NCI-H2081 treated with DMSO at 0.1 percent for 48 hours (cell line): ENCODE measurements at places on chromosomes 12 and 14.

- no peak for DNase-seq
These were observed 7.6 kb downstream of the CEP170B start for GRCh38 chr14:104872469-104873341.

GRCh38 chr14:52711666-52712065 lies 4.7 kb downstream of the PSMC6 start:
- DNase-seq, result no peak

DNA sequence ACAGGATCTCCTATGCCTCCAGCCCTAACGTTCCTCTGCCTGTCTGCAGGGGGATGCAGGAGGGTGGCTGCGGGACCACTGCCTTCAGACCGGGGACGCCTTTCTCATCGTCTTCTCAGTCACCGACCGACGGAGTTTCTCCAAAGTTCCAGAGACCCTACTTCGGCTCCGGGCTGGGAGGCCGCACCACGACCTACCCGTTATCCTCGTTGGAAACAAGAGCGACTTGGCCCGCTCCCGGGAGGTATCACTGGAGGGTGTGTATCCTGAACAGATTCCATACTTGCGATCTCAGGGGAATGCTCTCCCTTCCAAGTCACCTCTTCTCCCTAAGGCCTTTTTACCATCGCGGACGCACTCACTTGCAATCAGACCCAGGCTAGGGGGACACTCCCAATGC lies 3.0 kb downstream of the REM2 start:
- no peak for DNase-seq

DNA sequence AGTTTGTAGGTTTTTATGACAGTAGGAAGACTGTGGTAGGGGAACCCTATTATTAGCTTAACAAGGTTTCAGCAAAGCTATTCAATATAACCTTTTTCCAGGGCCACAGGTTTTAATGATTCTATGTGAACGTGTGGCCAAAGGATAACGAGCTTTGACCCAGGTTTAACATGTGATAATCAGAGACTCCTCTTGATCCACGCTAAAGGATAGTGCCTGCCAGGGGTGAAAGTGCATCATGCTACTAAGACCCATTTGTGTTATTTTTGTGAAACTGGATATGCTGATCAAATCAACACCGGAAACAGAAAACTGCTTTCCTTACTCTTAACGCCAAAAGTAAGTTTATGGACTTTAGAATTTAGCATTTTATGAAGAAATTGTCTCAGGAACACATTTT lies 909 bp upstream of the TAOK3 start:
- DNase-seq, result no peak

- DNase-seq, result no peak
These were observed 473.0 kb downstream of the ADAMTS20 start for GRCh38 chr12:43078976-43079375.

DNA sequence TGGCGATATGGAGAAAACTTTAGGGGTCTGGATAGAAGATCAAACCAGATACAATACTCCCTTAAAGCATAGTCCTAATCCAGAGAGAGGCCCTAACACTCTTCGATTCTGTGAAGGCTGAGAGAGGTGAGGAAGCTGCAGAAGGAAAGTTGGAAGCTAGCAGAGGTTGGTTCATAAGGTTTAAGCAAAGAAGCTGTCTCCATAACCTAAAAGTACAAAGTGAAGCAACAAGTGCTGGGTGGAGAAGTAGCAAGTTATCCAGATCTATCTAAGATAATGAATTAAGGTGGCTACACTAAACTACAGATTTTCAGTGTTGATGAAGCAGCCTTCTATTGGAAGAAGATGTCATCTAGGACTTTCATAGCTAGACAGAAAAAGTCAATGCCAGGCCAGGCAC lies 24.6 kb upstream of the MTERF2 start:
- no peak for DNase-seq

DNA sequence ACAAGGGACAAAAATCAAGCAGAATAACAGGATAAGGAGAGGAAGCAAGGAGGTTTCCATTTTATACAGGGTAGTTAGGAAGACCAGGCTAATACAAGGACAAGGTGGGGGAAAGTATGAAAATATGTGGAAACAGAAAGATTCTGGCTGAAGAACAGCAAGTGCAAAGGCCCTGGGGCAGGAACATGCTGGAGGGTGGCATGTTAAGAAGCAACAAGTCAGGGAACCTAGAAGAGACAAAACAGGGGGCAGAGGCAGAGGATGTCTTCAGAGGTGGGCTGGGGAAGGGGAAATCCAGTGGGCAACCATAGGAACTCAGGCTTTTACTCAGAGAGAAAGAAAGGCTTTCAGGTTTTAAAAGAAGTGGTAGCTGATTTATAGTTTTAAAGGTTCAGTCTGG lies 54.8 kb downstream of the NT5DC3 start:
- no peak for DNase-seq

DNA sequence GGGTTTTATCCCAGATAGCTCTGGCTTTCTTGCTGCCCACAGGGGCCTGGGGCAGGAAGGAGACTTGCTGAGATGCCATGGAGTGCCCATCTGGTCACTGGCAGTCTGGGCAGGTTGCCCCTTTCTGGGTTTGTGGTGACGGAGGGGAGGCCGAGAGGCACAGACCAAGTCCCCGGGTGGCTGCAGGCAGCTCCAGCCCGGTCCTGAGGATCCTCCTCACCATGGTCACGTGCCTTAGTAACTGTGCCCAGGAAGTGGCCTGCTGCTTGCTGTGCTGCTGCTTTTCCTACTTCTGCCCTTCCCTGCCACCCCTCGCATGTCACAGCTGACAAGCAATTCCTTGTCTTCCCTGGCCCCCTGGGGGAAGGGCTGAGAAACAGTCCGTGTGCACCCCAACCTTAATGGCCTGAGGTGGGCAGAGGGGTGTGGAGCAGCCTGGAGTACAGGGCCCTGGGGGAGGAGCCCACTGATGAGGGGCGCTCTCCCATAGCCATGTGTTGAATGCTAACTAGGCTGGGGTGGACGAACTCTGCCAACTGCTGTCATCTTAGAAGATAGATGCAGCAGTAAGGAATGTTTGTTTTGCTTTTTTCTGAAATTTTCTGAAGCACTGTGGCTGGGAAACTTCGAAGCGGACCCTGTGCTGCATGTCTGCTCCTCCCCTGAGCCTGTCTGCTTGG lies 54.9 kb upstream of the SRSF5 start:
- DNase-seq, result no peak

DNA sequence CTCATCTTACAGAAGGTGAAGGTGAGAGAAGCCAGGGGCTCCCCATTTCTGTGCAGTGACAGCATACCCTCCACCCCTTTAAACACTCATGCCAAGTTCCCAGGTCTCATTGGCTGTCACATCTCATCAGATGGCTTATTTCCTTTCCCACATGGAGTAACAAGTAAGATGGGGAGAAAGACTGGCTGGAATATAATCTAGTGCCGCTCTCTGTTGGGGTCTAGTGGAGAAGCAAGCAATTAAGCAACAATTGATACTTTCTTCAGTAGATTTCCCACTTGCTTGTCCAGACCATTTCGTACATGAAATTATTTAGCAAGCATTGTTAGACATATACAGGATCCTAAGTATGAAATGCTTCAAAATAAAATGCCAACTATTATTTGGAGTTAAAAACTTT lies 92.2 kb downstream of the SLC5A8 start:
- no peak for DNase-seq

- DNase-seq, result no peak
These were observed 29.1 kb upstream of the SOS2 start for GRCh38 chr14:50260511-50260910.

DNA sequence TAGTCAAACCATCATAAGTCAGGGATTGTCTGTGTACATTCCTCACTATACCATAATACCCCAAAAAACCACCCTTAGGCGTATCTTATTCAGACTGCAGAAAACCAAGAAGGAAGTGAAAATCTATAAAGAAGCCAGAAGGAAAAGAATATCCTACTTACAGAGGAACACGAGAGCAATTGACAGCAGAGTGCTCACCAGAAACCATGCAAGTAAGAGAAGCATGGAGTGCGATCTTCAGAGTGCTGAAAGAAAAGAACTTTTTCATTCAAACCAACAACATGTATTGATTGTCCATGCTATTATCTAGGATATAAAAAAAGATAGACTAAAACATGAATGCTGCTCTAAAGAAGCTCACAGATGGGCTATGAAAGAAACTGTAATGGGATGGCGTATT lies 50.8 kb downstream of the STXBP6 start:
- no peak for DNase-seq

GRCh38 chr14:21915826-21916225 lies 242.2 kb upstream of the OR4E1 start:
- no peak for DNase-seq

DNA sequence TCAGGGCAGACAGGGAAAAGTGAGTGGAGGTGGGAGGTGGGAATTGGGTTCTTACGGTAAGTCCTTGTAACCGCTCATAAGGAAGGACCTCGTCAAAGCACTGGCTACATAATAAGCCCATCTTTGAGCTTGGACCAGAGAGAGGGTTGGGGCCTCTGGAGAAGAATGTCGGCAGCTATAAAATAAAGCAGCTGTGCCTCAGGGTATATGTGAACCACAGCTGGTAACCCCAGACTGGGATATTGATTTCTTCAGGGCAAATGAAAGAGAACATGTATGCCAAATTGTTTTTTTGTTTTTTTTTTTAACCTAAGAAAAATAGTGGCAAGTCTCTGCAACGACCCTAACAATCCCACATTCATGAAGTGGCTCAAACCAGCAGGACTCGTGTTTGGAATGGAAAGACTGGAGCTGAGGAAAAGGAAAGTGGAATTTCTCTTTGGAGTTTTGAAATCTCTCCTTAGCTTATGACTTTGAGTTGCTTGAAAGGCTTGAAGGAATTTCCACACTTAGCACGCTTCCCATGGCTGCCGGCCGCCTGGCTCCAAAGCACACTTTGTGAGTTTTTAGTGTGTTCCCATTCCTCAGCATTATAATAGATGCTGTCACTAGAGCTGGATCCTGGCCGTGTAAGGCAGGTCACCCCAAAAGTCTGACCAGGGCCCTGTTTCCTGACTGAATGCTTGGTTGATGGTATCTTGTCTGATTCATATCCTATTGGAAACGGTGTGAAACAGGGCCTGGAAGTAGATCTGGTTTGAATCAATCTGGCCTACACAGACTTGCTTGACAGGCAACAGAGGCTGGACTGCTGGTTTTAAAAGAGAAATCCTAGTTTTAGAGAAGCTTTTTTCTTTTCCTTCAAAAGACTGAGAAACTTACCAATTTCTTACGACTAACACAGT lies 244.7 kb downstream of the MSRB3 start:
- DNase-seq, result no peak

GRCh38 chr14:32472512-32473463 lies 143.7 kb downstream of the AKAP6 start:
- no peak for DNase-seq
